Pancreas (tissue), 10 donors: ENCODE measurements at places on chromosomes 2 and 18.

DNA sequence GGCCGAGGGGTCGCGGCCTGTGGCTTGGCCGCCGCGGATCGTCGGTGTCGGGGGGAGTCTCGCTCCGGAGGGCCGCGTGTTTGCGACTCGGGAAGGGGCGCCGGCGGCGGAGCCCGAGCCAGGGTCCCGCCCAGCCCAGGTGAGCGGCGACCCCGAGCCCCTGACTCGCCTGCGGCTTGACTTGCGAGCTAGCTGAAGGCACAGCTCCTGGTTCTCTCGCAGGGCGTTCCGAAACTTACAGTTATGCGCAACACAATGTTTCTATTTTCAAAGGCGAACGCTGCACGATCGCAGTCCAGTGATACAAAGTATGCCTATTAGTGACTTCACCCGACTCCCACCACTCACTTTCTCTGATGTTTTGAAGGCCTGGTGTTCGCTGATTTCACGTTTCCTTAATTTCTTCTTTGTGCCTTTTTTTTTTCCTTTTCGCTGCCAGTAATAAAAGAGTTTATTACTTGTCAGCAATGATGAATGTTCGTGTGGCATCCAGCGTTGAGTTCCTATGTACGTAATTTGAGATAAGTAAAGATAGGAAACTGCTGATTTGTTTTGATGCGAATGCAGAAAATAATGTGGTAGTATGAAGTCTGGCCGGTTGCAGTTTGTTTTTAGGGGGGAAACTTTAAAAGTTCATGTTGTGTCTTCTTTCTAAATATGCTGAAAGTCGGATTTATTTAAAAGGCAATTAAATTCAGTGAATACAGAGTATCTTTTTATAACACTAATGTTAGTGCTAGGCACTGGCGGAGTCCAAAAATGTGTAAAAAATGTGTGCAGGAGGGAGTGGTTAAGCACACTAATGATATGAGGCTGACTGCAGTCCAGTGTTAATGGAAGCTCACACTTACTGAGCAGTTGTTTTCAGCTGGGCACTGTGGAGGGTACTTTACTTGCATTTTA, 706 bp downstream of the UBXN2A start:
- no peak for DNase-seq

- no peak for DNase-seq
Observed at GRCh38 chr18:42736074-42736473, 379.4 kb downstream of the RIT2 start.

DNA sequence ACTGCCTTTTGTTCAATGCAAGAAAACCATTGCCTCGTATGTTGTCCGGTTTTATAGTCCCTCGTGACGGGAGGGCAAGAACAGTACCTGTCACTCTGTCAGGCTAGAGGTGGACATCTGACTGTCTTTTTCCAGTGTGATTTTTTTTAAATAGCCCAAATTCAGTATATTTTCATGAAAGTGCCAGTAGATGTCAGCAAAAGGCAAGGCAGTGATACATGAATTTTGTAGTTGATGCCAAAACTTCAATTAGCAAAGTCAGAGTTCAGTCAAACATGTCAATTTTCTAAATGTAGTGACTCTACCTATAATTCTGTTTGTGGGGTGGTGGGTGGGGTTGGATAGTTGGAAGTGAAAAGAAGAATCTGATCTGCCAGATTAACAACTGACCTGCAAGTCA, 296.0 kb upstream of the MC4R start:
- DNase-seq, result no peak

DNA sequence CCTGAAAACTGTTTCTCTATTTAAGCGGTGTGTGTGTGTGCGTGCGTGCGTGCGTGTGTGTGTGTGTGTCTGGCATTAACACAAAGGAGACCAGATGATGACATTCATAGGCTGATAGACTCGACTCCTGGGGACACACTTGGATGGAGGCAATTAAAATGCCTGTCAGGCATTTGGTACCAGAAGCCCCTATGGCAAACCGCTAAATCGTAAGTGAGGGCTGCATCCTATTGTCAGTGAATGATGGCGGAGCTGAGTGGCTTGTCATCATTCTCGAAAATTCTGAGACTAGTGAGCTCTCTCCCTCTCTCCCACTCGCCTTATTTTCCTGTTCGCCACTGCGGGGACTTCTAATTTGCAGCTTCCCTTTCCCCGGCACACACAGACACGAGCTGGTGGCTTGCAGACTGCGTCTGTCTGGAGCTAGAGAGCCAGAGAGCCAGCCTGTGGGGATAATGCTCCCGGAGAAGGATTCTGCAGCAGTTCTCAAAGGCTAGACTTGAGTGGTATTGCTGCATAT, 155.4 kb downstream of the MAP2 start:
- no peak for DNase-seq

- no peak for DNase-seq
Observed at GRCh38 chr2:202944408-202944807, 32.3 kb downstream of the CARF start.

DNA sequence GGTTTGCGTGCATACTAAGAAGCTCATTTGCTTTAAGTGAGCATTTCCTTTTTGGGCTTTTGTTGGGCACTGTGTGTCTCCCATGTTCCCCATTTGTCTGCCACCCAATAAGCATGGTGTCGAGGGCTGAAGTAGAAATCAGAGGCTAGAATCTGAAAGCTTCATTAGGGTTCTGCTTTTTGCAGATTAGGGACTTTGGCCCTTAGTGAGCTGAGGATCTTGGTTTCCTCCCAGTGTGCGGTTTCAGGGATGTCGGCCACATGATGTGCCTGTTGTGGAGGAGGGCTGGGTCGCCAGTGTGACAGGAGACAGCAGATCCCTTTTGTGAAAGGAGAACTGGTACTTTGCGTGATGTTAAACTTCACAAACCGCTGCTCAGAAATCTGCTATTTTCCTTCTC, 41.1 kb downstream of the PLEKHB2 start:
- DNase-seq, result no peak
